Left cardiac atrium (tissue), 4 donors: ENCODE measurements at places on chromosomes 11 and 22.

GRCh38 chr11:16605389-16605893 is 133.0 kb upstream of the C11orf58 start:
- peak; percentile 36 for DNase-seq

DNA sequence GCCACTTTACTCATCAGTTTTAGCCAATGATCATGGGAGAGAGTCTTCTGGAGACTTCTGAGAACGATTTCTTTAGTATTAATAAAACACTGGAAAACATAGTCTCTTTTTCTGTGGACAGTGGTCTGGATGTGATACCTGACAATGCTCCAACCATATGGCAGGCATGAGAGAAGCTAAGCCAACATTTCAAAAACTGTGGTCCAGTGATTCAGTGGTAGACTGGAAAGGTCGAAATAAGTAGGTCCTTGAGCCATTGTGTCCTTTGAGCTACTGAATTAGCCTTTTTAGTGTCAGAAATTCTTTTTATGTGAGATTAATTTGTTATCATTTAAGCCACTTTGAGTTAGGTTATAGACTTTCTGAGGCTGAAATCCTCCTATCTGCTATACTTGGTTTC is 197.7 kb upstream of the CTSC start:
- no peak for DNase-seq

- no peak for DNase-seq
Measured at GRCh38 chr11:16204261-16204660, 152.1 kb downstream of the SOX6 start.

GRCh38 chr11:125345421-125346178 is 150.5 kb downstream of the FEZ1 start:
- DNase-seq = peak; percentile 85

DNA sequence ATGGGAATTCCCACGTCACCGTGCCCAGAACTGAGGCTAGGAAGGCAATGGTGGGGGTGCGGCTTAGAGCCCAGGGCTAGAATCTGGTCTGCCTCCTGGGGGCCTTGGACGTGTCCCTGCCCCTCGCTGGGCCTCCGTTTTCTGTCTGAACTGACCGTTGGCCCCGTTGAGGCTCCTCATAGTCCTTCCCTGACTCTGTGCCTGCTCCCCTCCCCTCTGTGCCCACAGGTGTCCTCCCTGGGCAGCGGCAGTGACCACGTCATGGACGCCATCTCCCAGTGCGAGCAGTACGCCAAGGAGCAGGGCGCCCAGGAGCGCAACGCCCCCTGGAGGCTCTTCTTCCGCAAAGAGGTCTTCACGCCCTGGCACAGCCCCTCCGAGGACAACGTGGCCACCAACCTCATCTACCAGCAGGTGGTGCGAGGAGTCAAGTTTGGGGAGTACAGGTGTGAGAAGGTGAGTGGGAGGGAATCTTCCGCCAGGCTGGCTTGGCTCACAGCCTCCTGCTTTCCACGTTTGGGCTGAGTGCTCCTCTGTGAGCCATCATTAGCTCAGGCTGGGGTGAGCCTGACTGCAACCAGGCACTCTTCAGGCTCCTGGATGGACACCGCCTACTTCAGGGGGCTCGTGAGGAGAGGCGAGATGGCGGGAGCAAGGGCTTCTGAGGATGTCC is 63.9 kb downstream of the MYO7A start:
- DNase-seq = no peak

GRCh38 chr22:45055936-45056335 is 46.1 kb upstream of the PHF21B start:
- DNase-seq = no peak

DNA sequence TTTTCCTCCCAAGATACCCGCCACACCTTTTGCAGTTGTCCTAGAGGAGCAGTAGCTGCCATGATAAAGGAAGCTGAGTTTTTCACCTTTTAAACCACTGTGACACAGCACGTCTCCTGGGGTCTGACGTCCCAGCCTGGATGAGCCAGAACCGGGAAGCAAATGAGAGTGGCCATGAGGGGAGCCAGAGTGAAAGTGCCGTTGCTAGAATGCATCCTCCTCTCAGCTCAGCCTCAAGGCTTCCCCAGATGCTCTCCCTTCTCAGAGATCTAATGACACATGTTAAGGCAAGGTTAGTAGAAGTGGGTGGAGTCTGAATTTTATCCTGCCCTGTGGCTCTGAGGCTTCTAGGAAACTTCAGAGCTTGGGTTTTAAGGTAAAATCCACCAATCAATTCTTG is 23.4 kb upstream of the HTR3A start:
- no peak for DNase-seq

DNA sequence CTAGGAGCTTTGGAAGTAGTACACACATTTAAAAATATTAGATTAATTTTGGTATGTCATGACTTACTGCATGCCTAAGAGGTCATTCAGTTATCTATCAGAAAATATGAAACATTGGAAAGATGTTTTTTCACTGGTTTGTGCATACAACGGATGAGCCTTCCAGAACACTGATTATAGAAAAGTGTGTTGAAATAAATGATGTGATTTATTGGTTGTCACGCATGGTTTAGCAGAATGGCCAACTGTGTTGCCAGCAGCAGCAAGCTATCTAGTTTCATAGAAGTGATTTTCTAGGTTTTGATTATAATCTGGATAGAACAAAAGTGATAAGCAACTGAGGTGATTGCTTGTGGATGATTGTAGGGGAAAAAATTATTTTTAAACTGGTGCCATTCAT is 53.6 kb downstream of the DDX10 start:
- DNase-seq = no peak

GRCh38 chr22:41585898-41586297 is 3.7 kb downstream of the PMM1 start:
- DNase-seq = no peak

DNA sequence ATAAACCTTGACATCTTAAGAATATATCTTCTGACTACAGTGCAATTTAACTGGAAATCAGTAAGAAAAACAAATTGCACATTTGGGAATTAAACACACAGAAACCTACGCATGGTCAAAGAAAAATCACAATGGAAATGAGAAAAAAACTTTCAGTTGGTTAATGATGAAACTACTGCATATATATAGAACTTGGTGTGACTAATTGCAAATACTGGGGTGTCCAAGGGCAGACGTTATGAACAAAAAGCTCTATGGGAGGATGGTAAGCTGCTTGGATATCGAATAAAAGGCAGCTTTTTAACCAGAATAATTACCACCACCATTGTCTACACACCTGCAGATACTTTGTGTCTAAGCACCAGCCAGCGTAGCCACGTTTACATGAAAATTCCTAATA is 791 bp downstream of the GDPD4 start:
- no peak for DNase-seq

DNA sequence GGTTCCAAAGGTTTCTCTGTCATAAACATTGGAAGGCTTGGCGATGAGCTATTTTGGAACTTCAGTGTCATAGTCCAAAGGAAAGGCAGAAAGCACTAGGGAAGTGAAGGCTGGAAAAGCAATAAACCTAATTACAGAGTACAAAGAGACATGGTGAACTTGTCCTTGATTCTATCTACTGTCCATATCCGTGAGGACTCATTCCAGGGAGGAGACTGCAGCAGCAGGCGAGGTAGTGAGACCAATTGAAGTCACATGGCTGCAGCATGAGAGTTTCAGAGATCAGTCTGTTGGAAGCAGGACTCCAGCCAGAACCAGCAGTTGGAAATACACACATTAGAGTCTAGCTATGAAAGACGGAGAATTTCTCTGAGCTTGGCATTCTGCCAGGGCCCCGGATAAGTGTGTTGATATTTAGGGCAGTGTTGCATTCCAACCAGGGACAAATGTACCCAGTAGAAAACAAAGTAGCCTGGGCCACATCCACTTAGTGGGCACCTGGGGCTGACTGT is 54.1 kb upstream of the ARHGAP42 start:
- peak; percentile 66 for DNase-seq

DNA sequence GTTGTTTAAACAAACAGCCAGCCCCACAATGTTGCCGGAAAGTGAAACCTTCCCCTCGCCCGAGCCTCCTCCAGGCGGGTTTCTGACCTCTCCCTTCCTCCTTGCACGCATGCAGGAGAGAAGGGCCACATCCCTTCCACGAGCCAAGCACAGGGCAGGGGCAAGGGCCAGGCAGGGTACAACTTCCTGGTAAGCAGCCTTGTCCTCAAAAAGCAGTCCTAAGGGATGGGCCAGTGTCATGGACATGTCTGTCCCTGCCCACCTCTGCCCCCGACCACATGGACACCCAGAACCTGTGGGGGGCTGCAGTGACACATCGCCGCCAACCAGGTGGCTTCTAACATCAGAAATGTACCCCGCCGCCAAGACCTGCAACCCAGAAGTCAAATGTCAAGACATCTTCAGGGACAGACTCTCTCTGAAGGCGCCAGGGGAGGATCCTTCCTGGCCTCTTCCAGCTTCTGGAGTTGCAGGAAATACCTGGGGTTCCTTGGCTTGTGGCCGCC is 145.3 kb downstream of the CRYBB2 start:
- DNase-seq = no peak

DNA sequence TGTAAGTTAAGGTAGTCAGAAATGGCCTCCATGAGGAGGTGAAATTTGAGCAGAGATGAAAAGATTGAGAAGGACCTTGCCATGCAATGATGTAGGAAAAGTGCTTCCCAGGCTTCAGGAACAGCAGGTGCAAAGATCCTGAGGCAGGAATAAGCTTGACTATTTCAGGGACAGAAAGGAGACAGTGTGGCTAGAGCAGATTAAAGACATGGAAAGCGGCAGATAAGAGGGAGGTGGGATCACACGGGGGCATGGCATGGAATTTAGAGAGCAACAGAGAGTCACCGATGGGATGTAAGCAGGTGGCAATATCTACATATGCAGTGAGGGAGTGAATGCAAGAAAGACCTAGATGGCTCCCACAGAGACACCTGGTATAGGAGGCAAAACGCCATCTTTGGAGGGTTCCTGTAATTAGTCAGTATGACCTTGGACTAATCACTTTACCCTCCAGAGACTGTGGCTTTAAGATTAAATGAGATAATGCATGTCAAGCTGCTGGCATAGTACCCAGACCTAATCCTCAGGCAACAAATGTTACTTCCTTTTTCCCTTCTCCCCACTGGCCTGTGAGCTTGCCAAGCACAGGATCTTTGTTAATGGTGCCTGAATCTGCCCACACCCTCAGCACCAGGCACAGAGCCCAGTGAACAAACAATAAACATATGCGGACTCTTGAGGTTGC is 24.6 kb upstream of the ACER3 start:
- peak; percentile 61 for DNase-seq

GRCh38 chr11:126034039-126034932 is 28.4 kb downstream of the CDON start:
- DNase-seq = no peak

GRCh38 chr11:61657566-61658290 is 22.5 kb upstream of the DAGLA start:
- DNase-seq = no peak

DNA sequence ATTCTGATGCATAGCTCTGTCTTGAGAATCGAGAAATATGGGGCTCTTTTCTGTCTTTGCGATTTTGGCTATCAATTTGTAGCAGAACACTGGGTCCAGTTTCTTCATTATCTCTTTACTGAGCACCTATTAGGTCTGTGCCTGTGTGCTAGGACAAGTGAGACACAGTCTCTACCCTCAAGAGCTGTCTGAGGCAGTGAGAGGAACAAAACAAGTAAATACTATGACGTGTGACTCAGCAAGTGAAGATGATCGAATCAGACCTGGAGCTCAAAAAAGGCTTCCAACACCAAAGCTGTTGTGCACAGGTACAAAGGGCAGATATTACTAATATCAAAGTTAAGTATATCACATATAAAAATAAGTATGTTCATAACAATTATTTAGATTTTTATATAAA is 52.4 kb downstream of the LGR4 start:
- DNase-seq = no peak

GRCh38 chr22:41762980-41763779 is 37.3 kb upstream of the CCDC134 start:
- no peak for DNase-seq

DNA sequence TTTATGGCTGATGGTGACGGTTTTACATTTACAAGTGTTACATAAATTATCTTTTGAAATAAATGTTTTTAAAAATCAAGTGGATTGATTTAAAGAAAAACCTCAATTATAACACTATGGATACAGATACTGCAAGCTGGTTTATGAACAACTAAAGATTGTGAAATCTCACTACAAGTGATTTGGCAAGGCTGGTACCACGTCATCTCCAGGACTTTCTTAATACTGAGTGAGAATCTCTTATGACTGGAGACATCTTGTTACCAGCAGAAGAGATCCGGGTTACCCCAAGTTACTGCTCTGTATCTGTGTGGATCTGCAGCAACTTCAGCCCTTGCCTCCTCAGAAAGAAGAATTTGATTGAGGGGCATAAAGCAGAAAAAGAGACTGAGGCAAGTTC is 452.9 kb downstream of the MN1 start:
- DNase-seq = no peak

DNA sequence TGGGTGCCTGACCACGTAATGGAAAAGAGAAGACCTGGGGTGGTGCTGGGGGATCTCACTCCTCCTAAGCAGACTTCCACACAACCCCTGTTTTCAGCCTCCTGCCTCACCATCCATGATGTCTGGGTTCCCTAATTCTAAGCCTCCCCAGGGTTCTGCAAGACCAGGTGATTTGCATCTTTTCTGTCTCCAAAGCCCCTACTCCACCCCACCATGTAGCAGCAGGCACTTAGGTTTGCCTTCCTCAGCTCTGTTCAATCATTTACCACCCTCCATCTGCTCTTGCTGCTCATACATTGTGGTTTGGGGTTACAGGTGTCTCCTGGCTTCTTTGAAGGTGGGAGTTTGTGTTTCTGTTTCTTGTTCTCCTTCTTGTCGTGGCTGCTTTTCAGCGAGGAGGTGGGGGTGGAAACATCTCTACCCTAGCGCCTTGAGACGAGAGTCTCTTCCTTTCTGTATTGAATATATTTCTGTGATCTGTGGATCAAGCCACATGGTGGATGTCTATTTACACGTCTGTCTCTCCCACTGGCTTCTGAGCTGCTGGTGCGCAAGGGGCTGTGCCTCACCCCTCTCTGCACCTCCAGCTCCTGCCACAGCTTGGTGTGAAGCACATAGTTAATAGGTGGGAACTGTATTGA is 6.6 kb upstream of the SSTR3 start:
- DNase-seq = no peak

- no peak for DNase-seq
Measured at GRCh38 chr11:25970726-25971508, 361.0 kb upstream of the ANO3 start.
